ENCODE measurements at places on chromosomes 16 and 17. TPM values are rescaled to one million over a fixed set of nuclear protein-coding genes. Genes with fewer than 3 reads are reported as not detected.

- no peaks in the 10 kb centered on the region for H3K36me3 ChIP-seq
- no peak overlapping the region for H3K27ac ChIP-seq
- no peak overlapping the region for H3K4me3 ChIP-seq
- H3K4me1 ChIP-seq = peaks cover 13% of the 10 kb centered on the region
- DNase-seq = no peak
Observed at GRCh38 chr16:29698484-29699323, 19.7 kb downstream of the QPRT start.

Gene CHST6
- 0.19 TPM for polyA plus RNA-seq

- no peaks in the 10 kb centered on the region for H3K4me1 ChIP-seq
- DNase-seq = no peak
- H3K36me3 ChIP-seq = peaks cover 42% of the 10 kb centered on the region
- no peak overlapping the region for H3K4me3 ChIP-seq
- H3K27ac ChIP-seq = no peak overlapping the region
Observed at GRCh38 chr16:67235816-67236562, 9.1 kb downstream of the TMEM208 start.

GRCh38 chr17:50027881-50028735 lies 27.8 kb upstream of the ITGA3 start:
- H3K4me1 ChIP-seq = no peaks in the 10 kb centered on the region
- no peak overlapping the region for H3K4me3 ChIP-seq
- H3K27ac ChIP-seq = no peak overlapping the region
- peaks cover 2% of the 10 kb centered on the region for H3K27me3 ChIP-seq

DNA sequence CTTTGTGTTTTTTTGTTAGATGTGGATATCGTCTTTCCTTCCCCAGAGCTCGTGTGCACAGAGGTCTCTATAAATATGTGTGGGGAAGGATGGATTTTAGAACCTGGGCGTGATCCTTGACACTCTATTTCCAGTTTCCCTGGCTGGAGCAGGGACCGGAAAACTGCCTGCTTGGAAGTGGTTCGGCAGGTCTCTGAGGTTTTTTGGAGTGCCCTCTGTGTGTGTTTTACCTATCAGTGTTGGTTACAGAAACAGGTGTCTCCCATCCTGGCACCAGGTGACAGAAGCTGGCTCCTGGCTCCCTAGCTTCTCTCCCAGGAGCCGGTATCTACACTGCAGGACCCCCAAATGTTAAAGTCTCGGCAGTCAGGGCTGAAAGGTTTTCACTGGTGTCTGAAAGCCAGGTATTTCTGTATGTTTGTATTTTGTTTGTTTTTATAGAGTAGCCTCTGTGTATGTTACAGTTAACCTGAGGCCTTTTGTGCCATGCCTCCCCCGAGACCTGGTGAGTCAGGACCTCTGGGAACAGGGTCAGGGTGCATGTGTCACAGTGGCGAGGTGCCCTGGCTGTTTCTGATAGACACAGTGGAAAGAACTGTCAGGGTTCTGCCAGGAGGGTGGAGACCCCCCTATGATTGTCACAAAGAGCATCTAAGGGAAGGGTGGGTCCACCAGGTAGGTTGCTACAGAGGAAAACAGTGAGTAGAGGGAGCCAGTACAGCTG lies 31.3 kb downstream of the ZC3H18 start:
- H3K4me1 ChIP-seq = no peaks in the 10 kb centered on the region
- H3K4me3 ChIP-seq = no peak overlapping the region
- no peak for DNase-seq
- H3K27me3 ChIP-seq = no peaks in the 10 kb centered on the region

Gene HS3ST3B1
- polyA plus RNA-seq = 0.08 TPM

Gene YBX2
- polyA plus RNA-seq = not detected

DNA sequence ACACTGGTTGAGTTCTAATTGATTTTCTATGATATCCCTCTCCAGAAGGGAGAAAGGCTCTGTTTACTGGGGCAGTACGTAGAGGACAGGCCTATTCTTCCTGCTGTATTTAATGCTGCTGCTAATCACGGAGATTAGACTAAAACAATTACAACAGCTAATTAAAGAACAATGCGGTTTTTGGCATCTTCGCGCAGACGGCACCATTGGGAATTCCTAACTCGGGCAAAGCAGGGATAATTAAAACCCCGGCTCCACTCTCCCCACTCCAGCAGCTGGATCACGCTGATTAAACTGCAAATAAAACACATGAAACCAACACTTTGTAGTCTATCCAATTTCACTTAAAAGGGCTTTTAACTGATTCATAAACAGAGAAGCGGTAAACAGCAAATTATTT lies 147.6 kb downstream of the XYLT1 start:
- no peak for DNase-seq
- no peaks in the 10 kb centered on the region for H3K4me1 ChIP-seq
- no peak overlapping the region for H3K27ac ChIP-seq
- no peak overlapping the region for H3K4me3 ChIP-seq
- H3K27me3 ChIP-seq = no peaks in the 10 kb centered on the region

Gene C16orf96
- polyA plus RNA-seq = not detected

- 0 out of 2 replicates have a peak, but pooled peaks cover 4% of the 10 kb centered on the region for H3K27me3 ChIP-seq
- H3K27ac ChIP-seq = no peak overlapping the region
- H3K4me1 ChIP-seq = no peaks in the 10 kb centered on the region
Observed at GRCh38 chr17:33868899-33869298, 386.2 kb upstream of the CCL2 start.

GRCh38 chr17:34378664-34379101 lies 15.7 kb upstream of the CCL1 start:
- no peak overlapping the region for H3K4me3 ChIP-seq
- H3K27ac ChIP-seq = no peak overlapping the region
- H3K4me1 ChIP-seq = peaks cover 28% of the 10 kb centered on the region
- peak; percentile 76 for DNase-seq
- no peaks in the 10 kb centered on the region for H3K27me3 ChIP-seq
- no peaks in the 10 kb centered on the region for H3K36me3 ChIP-seq

GRCh38 chr17:17681744-17682292 lies 560 bp downstream of the RAI1 start:
- DNase-seq = no peak
- H3K27me3 ChIP-seq = no peaks in the 10 kb centered on the region
- H3K4me1 ChIP-seq = peaks cover 34% of the 10 kb centered on the region

GRCh38 chr17:41367426-41368075 lies 2.1 kb downstream of the KRT33B start:
- H3K36me3 ChIP-seq = no peaks in the 10 kb centered on the region
- DNase-seq = no peak
- H3K4me1 ChIP-seq = no peaks in the 10 kb centered on the region

DNA sequence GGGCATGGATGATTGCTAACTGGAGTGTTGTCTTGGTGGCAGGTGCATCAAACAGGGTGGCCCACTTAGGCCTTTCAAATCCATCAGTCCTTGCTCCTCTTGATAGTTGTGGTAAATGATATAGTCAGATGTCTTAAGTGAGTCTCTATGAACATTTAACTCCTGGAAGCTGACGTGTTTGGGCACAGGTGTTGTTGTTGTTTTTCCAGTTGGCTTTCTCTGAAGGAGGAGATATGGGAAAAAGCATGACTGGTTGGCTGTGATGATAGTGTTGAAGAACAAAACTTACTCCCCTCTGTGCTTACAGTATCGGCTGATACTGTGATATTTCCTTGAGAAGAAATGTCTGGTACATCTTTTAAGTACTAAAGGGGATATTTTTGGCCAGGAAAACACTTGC lies 18.0 kb downstream of the TNRC6A start:
- no peak for DNase-seq
- H3K4me3 ChIP-seq = no peak overlapping the region
- H3K27ac ChIP-seq = no peak overlapping the region
- H3K27me3 ChIP-seq = no peaks in the 10 kb centered on the region

- no peak for DNase-seq
- H3K36me3 ChIP-seq = no peaks in the 10 kb centered on the region
- no peaks in the 10 kb centered on the region for H3K4me1 ChIP-seq
- H3K4me3 ChIP-seq = no peak overlapping the region
Observed at GRCh38 chr16:50862818-50863643, 121.1 kb downstream of the CYLD start.

Gene MRPS34
- 265 TPM for polyA plus RNA-seq

DNA sequence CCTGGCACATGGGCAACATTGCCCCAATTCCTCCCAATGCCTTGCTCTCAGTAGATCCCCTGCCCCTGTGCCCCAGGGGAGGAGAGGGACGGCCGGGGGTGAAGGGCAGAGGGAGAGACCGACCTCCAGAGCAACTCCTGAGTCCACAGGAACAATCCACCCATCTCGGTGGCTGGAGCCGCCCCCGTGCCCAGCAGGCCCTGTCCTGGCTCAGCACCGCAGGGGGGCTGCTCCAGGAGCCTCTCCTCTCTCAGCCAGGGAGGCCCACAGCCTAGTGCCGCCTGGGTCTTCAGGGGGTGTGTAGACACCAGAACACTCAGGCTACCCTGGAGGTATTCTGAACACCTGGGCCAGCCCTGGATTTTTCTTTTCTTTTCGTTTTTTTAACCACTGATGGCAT lies 233.7 kb upstream of the SDK2 start:
- no peaks in the 10 kb centered on the region for H3K27me3 ChIP-seq
- H3K4me1 ChIP-seq = peaks cover 5% of the 10 kb centered on the region
- no peak for DNase-seq
- H3K36me3 ChIP-seq = no peaks in the 10 kb centered on the region
- H3K27ac ChIP-seq = no peak overlapping the region

DNA sequence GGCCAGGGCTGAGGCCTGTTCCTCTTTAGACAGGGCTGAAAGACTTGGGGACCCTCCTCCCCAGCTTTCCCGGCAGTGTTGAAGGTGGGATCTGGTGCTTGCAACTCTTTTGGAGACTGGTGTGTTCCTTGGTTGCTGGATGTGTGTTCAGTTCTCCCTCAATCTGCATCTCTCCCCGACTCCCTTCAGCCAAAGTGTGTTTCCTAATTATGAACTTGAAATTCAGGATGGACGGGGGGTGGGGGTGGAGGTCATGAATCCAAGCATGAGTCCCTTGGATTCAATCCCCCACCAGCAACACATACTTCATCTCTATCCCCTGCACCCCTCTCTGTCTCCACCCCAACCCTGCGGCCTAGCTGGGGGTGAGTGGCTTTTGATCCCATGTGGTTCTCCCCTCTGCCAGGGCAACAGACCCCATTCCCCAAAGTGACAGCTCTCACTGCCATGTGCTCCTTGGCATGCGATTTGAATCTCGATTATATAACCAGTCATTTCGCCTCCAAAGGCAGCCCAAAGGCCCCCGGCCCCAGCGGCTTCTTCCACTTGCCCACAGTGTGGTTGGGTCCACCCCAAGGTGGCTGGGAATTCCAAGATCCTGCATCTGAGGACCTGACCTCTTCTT lies 1.3 kb downstream of the ARHGAP23 start:
- peaks cover 4% of the 10 kb centered on the region for H3K4me1 ChIP-seq
- no peaks in the 10 kb centered on the region for H3K36me3 ChIP-seq
- H3K27ac ChIP-seq = no peak overlapping the region
- DNase-seq = no peak
- 0 out of 2 replicates have a peak overlapping the region, but pooled peaks have one; percentile 80 for H3K4me3 ChIP-seq
